ENCODE measurements at places on chromosomes 7 and 10. TPM values are rescaled to one million over a fixed set of nuclear protein-coding genes. Genes with fewer than 3 reads are reported as not detected.

Gene CDNF
- 1.5 TPM for total RNA-seq

Gene LIPK
- total RNA-seq: not detected

Gene PGAM2
- 671 TPM for total RNA-seq

Gene SLC16A9
- 1.1 TPM for total RNA-seq

- DNase-seq: no peak
- H3K36me3 ChIP-seq: no peaks in the 10 kb centered on the region
- no peak overlapping the region for H3K4me3 ChIP-seq
Observed at GRCh38 chr7:93036807-93037206, 81.0 kb downstream of the SAMD9 start.

- H3K4me3 ChIP-seq: no peak overlapping the region
- DNase-seq: no peak
- no peaks in the 10 kb centered on the region for H3K4me1 ChIP-seq
- no peaks in the 10 kb centered on the region for H3K27me3 ChIP-seq
Observed at GRCh38 chr10:15305634-15306033, 65.5 kb downstream of the FAM171A1 start.

- H3K27me3 ChIP-seq: no peaks in the 10 kb centered on the region
- H3K4me3 ChIP-seq: no peak overlapping the region
- H3K27ac ChIP-seq: no peak overlapping the region
- DNase-seq: no peak
- H3K4me1 ChIP-seq: peaks cover 14% of the 10 kb centered on the region
- no peaks in the 10 kb centered on the region for H3K36me3 ChIP-seq
Observed at GRCh38 chr10:43983856-43984271, 335.2 kb upstream of the ZNF32 start.

DNA sequence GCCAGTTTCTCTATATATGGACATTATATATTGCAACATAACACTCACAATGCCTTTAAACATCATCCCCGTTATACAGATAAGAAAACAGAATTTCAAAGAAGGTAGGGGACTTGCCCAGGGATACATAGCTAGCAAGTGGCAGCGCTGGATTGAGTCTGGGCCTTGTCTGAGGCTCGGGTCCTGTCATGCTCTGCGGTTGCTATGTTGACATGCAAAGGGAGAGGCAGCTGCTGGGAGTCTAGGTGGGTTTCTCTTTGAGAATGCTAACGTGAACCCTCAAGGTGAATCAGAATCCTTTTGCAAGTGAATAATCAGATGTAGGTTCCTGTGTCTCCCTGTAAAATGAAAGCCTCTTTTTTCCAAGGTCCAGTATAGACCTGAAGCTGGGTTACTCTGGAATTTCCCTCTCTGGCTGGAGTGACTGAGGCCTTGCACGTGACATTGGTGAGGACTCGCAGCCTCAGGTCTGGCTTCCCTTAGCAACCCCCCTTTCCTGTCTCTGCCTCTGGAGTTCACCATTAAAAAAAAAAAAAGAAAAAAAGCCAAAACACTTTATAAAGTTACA is 38.9 kb downstream of the TCF7L2 start:
- no peak overlapping the region for H3K27ac ChIP-seq
- H3K4me3 ChIP-seq: no peak overlapping the region
- H3K27me3 ChIP-seq: no peaks in the 10 kb centered on the region

DNA sequence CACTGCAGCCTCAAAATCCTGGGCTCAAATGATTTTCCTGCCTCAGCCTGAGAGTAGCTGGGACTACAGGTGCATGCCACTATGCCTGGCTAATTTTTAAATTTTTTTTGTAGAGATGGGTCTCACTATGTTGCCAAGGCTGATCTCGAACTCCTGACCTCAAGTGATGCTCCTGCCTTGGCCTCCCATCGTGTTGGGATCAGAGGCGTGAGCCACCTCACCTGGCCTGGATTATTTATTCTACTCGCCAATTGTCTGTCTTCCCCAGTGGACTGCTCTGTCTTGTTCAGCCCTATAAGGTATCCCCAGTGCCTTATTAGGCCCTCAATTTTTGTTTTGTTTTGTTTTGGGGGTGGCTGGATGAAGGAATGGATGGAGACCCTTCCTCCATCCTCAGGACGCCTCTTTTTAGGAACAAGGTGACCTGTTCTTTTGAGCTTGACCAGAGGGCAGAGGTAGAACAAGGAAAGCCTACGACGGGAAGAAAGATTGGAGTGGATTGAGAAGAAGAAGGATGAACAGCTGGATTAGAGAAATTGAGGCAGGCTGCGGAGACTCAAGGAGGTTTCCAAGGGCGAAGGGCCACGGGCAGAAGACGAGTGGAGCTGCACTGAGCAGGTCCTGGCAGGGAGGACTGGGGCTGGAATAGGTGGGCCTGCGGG is 541 bp upstream of the DENND10 start:
- peak overlapping the region; percentile 86 for H3K27ac ChIP-seq
- peaks cover 21% of the 10 kb centered on the region for H3K4me1 ChIP-seq
- no peaks in the 10 kb centered on the region for H3K27me3 ChIP-seq
- DNase-seq: no peak
- peaks cover 4% of the 10 kb centered on the region for H3K36me3 ChIP-seq
- H3K4me3 ChIP-seq: peak overlapping the region; percentile 92
